Brain (organoid and tissue), 16 donors: ENCODE measurements at places on chromosomes 16 and 17.

DNA sequence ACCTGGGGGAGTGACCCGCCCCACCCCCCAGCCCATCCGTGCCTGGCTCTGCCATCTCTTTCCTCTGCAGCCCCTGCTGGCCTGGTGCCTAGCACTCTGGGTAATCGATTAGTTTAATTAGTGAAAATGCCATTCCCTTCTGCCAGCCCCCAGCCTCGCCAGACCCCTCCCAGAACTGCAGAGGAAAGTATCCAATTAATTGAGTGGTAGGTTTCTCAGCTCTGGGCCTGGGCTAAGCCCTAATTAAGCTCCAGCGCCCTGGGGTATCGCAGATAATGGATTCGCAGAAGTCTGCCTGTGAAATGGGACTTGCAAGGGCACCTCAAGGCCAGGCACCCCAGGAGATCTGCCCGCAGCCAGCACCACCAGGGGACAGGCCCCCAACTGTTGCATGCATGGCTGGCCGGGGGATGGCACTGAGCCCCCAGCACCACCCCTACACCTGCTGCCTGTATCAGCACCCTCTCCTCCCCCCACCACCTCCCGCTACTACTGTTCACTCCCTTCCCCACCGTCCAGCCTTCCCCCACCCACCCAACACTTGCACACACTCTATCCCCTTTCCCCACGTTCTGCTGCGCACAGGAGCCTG lies 19.7 kb upstream of the SPPL2C start:
- no peak for DNase-seq

- DNase-seq: no peak
These were observed 6.0 kb downstream of the SNN start for GRCh38 chr16:11674001-11674817.

- DNase-seq: peak; percentile 91
These were observed 10.0 kb upstream of the C1QTNF8 start for GRCh38 chr16:1105888-1106620.

GRCh38 chr16:83966153-83966696 lies 1.8 kb upstream of the NECAB2 start:
- DNase-seq: no peak

GRCh38 chr16:75818491-75818890 lies 92.2 kb upstream of the CPHXL start:
- DNase-seq: no peak

GRCh38 chr17:45575126-45575885 lies 84.8 kb upstream of the PLEKHM1 start:
- no peak for DNase-seq

DNA sequence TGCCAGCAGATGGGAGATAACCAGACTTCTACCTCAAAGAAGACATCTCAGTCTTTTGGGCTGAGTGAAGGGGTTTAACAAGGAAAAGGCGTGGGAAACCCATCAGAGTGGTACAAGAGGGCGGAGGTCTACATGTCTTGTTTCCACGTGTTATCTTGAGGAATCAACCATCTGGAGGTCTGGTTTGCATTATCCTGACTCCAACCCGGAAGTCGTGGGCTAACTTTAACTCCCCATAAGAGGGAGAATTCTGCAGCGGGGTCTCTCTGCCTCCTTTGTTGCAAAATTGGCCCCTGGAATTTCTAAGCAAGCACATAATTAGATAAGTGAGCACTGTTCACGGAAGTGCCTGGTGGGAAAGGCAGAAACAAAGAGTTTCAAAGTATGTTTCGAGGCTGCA lies 398.7 kb upstream of the C16orf82 start:
- DNase-seq: no peak

- DNase-seq: peak; percentile 23
These were observed 19.8 kb downstream of the IL4R start for GRCh38 chr16:27333549-27333948.

- no peak for DNase-seq
These were observed 29.9 kb downstream of the ACTG1 start for GRCh38 chr17:81482673-81483072.

- DNase-seq: no peak
These were observed 68.7 kb downstream of the TTC19 start for GRCh38 chr17:16068323-16068722.

- DNase-seq: no peak
These were observed 4.8 kb downstream of the EMP2 start for GRCh38 chr16:10575506-10576130.

GRCh38 chr16:30430428-30430970 lies 669 bp upstream of the DCTPP1 start:
- DNase-seq: no peak

DNA sequence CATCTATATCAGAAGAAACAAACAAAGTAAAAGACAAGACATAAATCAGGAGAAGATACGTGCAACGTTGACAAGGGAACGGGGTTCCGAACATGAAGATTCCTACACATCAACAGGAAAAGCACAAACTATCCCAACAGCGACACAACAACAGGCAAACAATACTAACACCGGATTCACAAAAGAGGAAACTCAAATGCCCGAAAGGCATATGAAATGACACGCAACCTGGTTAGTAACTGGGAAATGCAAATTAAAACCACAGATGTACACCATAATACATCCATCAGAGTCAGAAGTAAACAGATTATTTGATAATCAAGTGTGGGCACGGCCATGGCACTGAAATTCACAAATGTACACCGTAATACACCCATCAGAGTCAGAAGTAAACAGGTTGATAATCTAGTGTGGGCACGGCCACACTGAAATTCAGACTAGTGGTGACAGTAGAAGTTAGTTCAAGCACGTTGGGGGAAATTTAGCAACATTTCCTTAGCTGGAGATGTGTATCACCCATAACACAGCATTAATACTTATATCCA lies 171.9 kb upstream of the RPH3AL start:
- DNase-seq: no peak

DNA sequence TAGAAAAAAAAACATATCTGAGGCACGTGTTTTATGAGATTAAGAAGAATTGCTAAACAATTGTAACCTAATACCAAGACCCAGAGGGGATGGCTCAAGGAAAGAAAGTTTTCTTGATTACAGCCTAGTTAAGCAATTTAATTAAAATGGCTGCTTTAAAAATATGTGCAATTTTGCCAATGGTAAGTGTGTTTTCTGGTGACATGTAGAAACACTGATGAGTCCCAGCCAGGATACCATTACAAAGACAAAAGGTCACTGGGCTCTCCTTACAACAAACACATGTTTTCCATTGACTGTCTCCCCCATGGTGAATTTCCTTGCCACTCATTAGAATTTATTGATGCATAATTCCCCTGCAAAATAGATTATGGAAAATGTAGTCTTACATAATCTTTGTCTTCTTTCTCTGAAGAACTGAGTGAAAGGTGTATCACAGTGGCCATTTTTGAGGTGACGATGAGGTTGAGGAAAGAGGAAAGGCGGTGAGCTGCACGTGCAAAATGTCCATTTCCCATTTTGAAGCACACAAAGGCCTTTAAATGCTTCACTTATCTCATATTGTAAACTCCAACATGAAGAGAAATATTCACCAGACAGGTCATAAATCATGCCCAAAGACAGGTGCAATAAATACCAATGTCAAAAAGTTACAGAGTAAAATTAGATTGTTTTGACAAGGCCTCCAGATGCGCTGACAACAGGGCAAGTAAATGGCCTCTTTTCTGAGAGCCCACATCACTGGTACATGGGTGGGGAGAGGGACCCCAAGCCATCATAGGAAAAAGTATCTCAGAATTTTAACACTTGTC lies 696.9 kb downstream of the KCNJ2 start:
- no peak for DNase-seq

DNA sequence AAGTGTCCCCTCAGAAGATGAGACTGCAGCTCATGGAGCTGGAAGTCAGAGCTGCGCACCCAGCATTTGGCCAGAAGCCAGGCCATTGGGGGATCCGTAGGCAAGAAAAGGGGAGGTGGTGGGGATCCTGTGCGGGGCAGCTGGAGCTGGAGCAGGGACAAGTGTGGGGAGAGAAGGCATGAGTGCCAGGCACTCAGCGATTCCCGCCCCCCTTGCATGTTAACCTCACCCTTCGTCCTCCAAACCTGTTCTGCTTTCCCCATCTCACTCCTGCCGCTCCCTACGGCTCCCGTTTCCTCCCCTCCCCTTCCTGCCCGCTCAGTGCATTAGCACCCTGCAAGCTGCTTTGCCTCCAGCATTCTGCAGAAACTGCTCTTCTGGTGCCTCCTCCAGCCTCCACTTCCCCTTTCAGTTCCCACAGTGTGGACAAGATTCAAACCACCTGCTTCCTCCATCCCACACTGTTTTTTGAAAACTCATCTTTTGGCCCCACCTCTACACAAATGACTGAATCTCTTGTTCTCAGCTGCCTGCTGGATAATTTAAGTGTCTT lies 5.6 kb downstream of the ALOX15 start:
- no peak for DNase-seq

GRCh38 chr17:39099663-39100286 lies 51.7 kb downstream of the PLXDC1 start:
- peak; percentile 65 for DNase-seq

DNA sequence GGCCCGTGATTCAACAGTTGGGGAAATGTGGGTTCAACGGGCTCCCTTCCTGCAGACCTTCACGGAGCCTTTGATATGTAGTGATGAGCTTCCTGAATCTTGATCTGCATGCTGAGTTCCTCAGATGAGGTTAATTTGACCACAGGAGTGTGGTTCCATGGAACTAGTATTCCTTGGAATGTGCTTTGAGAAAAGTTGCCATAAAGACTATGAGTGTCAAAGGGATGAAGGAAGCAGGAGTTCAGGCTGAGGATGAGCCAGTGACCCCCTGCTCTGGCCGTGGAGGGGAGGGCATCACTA lies 229.2 kb downstream of the MSI2 start:
- DNase-seq: no peak

- no peak for DNase-seq
These were observed 1.1 kb upstream of the UBE2I start for GRCh38 chr16:1308036-1308976.

DNA sequence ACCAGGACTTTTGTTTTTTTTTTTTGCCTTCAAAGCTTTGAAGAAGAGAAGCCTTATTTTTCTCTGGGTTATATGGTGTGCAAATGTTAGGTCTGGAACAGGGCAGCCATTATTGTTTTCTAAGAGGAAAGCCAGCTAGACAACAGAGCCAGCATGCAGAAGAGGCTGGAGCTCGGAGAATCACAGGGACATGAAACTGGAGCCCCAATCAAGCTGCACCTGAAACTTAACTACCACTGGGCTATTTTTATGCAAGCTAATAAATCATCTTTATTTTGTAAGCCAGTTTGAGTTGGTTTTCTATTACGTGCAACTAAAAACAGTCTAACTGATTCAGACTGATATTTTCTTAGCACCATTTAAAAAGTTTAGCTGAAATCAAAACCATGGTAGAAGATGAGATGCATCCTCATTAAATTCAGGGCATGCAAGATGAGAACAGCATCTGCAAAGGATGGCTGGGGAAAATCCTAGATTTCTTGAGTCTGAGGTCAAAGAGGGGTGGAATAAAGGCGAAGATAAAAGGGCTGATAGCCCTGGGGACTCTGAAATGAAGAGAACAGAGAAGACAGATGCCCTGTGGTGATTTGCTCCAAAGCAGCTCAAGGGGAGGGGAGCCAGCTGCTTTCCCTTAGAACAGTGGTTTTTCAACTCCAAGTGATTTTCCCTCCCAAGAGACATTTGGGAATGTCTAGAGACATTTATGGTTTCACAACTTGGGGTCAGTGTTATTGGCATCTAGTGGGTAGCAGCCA lies 177.1 kb upstream of the WSCD1 start:
- DNase-seq: peak; percentile 19

GRCh38 chr17:79948406-79948944 lies 87.2 kb downstream of the TBC1D16 start:
- DNase-seq: no peak

DNA sequence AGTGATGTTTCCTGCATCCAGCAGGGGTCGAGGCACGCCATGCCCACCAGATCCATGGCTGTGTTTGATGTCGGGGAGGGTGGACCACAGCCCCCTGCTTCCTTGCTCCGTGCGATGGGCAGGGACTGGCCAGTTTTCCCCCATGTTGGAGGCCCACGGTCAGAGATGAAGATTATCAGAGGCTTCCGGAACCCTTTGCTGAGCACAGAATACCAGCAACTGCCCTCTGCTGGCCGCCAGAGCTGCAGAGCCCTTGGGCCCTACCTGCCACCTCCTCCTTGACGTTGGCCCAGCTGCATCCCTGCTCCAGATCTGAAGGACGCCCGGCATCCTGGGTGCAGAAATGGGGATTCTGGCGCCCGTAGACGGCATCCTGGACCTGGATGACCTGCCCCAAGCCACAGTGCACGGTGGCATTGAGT lies 23.7 kb upstream of the BCO1 start:
- DNase-seq: no peak

GRCh38 chr17:69500911-69501429 lies 86.5 kb downstream of the MAP2K6 start:
- DNase-seq: peak; percentile 96

- DNase-seq: no peak
These were observed 112.5 kb downstream of the WWOX start for GRCh38 chr16:78211946-78212345.

DNA sequence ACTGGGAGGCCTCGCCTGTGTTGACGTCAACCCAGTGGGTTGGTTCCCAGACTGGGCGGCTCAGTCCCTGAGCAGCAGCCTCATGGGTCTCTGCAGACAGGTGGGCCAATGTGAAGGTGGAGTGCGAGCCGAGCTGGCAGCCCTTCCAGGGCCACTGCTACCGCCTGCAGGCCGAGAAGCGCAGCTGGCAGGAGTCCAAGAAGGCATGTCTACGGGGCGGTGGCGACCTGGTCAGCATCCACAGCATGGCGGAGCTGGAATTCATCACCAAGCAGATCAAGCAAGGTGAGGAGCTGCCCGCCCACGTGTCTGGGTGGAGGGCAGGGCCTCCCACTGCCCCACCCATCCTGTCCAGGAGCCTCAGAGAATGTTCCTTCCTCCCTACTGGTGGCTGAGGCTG lies 44.1 kb downstream of the MRC2 start:
- no peak for DNase-seq

DNA sequence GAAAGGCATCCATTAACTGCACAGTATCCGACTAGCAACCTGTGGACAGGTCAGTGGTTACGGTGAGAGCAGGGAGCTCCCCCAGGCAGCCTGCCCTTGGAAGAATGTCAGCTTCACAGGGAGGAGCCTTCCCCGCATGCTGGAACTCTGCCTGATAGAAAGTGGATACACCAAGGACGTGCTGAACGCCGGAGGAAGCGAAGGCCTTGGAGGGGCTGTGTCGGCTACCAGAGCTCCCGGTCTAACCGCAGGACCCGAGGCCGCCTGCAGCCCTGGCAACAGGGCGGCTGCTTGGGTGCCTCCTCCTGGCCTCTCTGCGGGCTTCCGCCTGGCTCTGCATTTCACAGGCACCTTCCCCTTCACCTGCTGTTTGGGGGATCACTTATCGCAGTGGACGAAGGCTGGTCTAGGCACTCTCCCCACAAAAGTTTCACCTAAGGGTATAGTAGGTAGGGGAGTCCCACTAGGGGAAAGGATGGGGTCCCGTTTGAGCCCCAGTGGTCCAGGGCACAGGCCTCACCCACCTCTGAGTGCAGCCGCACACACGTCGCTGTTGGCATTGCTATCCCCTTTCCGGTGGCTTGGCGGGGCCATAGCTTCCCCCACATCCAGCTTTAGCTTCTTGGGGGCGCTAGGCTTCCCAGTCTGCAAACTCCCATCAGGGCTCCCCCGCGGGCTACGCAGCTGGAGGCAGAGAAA lies 29.8 kb downstream of the PELP1 start:
- DNase-seq: no peak
